Heart left ventricle (tissue), 16 donors: ENCODE measurements at places on chromosomes 16 and 17. TPM values are rescaled to one million over a fixed set of nuclear protein-coding genes. Genes with fewer than 3 reads are reported as not detected.

DNA sequence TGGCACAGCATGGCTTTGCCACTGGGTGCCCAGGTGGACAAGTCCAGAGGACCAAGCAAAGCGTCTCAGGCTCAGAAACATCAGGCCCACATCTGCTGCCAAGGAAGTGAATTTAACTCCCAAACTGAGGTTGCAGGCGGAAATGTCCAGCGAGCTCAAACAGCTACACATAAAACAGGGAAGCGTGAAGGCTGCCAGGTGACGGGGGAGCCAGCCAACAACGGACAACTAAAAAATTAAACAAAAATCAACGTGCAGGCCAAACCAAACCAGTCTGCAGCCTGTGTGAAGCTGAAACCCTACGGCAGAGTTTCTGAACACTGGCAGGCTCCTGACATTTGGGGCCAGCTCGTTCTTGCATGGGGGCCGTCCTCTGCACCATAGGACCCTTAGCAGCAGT is 2.5 kb downstream of the TK1 start:
- no peaks in the 10 kb centered on the region for H3K36me3 ChIP-seq
- H3K4me1 ChIP-seq, result peaks cover 10% of the 10 kb centered on the region
- H3K4me3 ChIP-seq, result no peak overlapping the region
- H3K27ac ChIP-seq, result no peak overlapping the region
- no peak for DNase-seq

DNA sequence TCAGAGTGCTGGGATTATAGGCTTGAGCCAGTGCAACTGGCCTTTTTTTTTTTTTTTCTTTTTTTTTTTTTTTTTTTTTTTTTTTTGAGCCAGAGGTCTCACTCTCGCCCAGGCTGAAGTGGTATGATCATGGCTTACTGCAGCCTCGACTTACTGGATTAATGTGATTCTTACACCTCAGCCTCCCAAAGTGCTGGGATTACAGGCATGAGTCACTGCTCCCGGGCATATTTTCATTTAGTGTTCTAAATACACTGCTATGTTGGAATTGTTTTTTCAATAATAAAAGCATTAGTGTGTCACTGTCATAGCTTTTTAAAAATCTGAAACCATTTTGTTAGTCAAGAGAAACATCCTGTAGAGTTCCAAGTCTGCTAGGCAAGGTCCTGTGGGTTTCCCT is 40.3 kb downstream of the NDE1 start:
- H3K4me3 ChIP-seq, result no peak overlapping the region
- peaks cover 19% of the 10 kb centered on the region for H3K36me3 ChIP-seq
- no peaks in the 10 kb centered on the region for H3K4me1 ChIP-seq
- no peak for DNase-seq
- H3K27ac ChIP-seq, result no peak overlapping the region

DNA sequence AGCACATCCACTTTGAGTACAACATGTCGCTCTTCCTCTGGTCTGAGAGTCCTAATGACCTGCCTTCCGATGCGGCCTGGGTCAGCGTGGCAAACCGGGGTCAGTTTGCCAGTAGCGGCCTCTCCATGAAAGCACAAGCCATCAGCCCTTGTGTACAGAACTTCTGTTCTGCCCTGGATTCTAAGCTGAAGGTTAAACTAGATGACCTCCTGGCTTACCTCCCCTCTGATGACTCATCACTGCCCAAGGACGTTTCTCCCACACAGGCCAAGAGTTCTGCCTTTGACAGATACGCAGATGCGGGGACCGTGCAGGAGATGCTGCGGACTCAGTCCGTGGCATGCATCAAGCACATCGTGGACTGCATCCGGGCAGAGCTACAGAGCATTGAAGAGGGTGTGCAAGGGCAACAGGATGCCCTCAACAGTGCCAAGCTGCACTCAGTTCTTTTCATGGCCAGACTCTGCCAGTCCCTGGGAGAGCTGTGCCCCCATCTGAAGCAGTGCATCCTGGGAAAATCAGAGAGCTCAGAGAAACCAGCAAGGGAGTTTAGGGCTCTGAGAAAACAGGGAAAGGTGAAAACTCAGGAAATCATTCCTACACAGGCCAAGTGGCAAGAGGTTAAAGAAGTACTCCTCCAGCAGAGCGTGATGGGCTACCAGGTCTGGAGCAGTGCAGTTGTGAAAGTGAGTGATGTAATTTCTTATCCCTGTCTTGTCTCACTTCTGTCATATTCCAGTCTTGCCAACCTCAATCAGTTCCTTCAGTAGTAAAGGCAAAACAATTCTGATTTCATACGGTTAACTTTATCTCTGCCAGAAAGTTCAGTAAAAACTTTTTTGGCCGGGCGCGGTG is 8.6 kb downstream of the COG1 start:
- H3K4me3 ChIP-seq, result no peak overlapping the region
- no peak for DNase-seq
- peaks cover 99% of the 10 kb centered on the region for H3K36me3 ChIP-seq
- H3K27me3 ChIP-seq, result no peaks in the 10 kb centered on the region

The CYB5B gene
- total RNA-seq, result 80.3 TPM

GRCh38 chr16:4836727-4837126 is 10.4 kb downstream of the GLYR1 start:
- H3K4me1 ChIP-seq, result peaks cover 20% of the 10 kb centered on the region
- peaks cover 91% of the 10 kb centered on the region for H3K36me3 ChIP-seq
- H3K27ac ChIP-seq, result no peak overlapping the region
- no peaks in the 10 kb centered on the region for H3K27me3 ChIP-seq
